ENCODE measurements at places on chromosomes 2 and 18.

GRCh38 chr2:100143286-100143685 is 896 bp upstream of the AFF3 start:
- DNase-seq: no peak

DNA sequence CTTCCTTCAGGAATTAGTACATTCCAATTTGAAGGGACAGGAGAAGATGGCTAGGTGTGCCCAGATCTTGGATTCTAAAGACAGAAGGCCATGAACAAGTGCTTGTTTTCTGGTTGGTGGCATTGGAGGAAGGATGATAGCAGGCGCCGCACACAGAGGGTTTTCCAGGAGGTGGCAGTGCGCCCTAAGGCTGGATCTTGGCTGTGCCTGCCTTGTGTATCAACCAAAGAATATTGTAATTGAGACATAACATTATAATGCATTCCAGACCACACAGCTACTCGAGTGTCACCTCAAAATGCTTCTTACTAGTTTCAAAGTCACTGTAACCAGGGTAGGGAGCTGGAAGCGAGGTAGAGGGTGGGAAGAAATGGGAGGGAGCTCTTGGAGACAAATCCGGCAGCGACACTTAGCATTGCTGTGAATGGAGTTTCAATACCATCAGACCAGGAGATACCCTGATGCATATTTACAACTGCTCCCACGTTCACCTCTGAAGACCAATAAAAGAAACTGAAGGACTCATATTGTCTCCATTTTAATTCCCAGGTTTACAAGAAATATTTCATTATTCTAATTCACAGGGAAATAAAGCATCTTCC is 42.5 kb downstream of the CPO start:
- DNase-seq: peak; percentile 18

DNA sequence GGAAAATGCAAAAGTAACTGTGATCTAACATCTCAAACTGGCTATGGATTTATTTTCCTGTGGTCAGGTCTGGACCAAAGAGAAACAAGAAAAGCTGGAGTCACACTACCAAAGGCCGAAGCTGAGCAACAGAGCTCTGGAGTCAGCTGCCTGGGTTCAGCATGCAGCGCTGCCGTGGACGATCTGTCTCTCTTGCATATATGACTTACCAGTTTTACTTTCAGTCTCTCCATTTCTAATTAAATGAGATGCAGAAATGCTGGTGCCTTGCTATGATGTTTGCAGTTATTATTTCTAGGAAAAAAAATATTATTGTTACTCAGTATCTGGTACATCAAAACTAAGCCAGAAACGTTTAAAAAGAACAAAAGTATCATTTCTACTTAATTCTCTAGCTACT is 813.2 kb downstream of the RNF144A start:
- DNase-seq: no peak

DNA sequence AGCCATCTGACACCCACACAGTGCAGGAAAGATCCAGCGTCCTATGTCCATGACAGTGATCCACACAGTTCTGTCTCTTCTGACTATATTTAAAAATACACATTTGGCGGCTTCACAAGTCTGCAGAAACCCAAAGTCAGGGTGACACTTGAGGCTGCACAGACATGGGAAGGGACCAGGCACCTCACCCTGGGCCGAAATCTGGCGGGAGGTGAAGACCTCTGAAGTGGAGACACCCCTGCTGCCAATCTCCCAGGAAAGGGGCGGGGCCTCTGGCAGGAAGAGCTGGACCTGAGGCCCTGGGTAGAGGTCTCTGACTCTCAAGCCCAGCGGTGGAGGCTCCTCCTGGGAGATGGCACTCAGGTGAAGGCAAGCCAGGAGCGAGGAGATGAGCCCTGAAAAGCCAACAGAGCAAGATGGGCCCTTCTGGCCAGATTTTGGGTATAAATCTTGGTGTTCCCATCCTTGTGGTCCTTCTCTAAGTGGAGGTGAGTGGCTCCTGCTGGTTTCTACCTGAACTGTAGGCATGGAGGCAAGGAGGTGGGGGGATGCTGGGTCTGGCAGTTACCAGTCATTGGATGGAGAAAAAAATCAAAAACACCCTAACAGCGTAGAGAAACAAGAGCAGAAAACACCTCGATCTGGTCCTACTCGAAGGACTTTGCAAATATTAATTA is 248.4 kb downstream of the HDAC4 start:
- no peak for DNase-seq

- no peak for DNase-seq
Observed at GRCh38 chr2:72024451-72025175, 123.0 kb downstream of the CYP26B1 start.

DNA sequence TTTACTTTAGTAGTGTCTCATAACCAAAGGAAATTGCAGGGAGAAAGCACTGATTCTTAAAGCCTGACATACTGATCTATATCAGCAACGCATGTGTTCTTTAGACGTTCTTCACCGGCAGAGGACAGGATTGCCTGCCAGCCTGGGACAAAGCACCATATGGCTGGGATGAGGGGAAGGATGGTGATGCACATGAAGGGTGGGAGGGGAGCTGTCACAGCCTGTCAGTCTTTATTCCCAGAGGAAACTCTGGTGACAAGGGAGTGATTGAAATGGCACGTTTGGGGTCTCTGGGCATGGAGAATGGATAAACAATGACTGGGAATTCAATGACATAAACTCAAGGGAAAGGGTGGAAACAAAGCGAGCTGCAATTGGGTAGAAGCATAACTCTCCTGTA is 808.1 kb downstream of the DCC start:
- no peak for DNase-seq

DNA sequence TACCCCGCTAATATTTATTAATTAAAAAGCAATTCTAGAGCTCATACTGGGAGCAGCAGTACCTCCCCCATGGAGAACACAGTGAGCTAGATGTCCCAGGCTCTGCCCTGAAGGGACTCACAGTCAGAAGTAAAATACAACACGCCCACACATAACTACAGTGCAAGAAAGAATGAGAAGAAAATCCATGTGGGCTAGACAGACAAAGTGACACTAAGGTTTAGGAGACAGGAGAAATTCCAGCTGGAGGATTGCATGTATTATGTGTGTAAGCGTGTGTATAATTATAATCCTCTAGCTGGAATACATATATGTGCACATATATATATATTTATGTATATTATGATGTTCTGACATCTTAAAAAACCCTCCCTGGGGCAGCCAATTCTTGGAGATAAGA is 15.7 kb downstream of the SOWAHC start:
- DNase-seq: no peak

DNA sequence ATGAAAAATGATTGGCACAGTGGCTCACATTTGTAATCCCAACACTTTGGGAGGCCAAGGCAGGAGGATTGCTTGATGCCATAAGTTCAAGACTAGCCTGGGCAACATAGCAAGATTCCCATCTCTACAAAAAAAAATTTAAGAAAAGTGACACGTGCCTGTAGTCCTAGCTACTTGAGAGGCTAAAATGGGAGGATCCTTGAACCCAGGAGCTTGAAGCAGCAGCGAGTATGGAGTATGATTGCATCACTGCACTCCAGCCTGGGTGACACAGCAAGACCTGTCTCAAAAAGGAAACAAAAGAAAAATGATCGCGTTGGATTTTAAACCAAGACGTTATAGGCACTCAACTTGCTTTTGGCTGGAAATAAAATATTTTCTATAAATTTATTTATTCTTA is 37.8 kb upstream of the CREB1 start:
- DNase-seq: no peak

DNA sequence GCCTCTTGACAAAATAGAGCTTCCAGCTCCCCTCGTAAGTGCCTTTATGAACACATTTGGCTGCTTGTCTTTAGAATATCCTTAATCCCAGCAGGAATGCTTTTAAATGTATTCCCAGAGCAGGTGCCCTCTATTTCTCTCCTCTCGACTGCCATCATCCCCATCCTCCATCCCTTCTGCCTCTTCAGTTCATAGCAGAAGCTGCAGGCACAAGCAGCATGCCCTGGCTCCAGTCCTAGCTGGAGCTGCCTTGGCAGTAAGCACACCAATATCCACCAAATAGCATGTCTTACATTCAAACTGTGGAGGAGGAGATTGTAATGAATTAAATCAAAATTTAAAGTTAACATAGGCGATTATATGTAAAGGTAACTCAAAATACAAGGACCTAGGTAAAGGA is 891.3 kb upstream of the SLC39A10 start:
- no peak for DNase-seq

DNA sequence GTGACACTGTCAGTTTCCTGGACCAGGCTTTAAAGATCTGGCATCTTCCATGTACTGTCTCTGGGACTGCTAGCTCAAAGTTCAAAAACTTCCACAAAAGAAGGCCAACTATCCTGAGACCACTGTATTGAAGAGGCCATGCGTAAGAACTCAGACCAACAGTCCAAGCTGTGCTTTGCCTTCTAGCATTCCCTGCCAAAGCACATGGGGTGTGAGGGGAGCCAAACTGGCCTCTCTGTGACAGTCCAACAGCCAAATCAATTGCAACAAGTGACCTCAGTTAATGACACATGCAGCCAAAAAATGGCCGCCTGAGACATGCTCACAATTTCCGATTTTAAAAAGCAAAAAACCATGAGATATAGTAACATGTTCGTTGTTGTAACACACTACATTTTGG is 160.3 kb upstream of the CDH19 start:
- DNase-seq: no peak

- no peak for DNase-seq
Observed at GRCh38 chr2:238097201-238097987, 2.7 kb upstream of the ESPNL start.

DNA sequence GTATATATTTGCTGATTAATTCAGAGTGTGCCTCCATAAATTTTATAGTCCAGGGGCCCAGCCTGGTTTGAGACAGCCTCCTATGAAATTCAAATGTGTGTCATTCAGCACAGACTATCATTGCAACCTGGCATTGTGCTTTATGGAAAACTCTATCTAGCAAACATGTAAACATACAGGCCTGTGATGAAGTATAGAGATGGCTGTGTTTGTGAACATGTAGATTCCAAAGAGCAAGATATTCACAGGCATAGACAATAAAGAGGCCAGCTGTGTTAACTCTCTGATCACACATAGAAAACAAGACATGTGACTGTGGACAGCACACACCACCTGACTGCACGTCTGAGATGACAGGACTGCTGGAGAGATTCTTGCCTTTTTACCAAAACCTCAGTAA is 297.9 kb downstream of the EN1 start:
- no peak for DNase-seq

GRCh38 chr2:108825736-108826135 is 39.2 kb downstream of the CCDC138 start:
- no peak for DNase-seq

DNA sequence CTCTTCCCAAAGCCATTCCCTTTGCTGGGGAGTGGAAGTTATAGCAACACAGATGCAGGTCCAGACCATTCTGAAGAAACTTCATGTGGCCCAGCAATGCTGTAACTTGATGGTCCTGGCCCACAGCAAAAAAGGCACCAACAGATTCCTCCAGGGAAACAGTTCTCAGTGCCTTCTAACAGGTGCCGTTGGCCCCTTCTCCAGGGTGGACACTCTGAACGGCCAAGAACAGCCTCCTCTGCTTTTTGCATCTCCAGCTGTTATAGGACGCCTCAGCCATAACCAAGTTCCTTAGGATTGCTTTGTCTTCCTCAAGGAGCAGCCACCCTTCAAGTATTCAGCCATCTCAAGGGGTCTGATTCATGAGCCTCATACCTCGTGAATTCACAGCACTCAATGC is 38.0 kb downstream of the MARCO start:
- no peak for DNase-seq

- peak; percentile 88 for DNase-seq
Observed at GRCh38 chr18:3297025-3297984, 35.4 kb downstream of the MYL12B start.

DNA sequence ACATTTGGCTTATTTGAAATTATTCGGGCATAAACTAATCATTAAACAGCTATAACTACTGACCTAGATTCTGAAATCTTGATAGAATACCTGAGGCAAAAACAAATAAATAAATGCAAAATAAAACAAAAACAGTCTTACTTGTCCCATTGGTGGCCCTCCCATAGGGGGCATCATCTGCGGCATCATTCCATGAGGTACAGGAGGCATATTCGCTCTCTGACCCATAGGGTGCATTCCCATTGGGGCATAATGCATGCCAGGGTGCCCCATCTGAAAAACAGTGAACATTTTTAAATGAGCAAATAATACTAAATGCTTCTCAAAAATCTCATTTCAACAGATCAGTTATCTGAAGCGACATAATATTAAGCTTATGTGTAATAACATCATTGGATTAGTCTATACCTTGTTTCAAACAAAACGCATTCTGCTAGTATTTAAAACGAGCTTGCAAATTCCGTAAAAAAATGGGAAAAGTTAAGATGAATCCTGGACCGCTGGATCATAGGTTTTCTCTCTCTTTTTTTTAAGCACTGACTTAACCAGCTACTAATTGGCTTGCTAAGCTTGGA is 1.3 kb downstream of the PRPF40A start:
- DNase-seq: no peak

All from stimulated activated CD4-positive, alpha-beta T cell treated with anti-CD3 and anti-CD28 coated beads, Interleukin-2, amount 100 ng/mL, for 4 hours (primary cell).